Foreskin keratinocyte (primary cell): ENCODE measurements at places on chromosomes 4 and X. TPM values are rescaled to one million over a fixed set of nuclear protein-coding genes. Genes with fewer than 3 reads are reported as not detected.

The MMGT1 gene
- total RNA-seq, result 23.5 and 23.8 TPM in 2 replicates

The TSPAN6 gene
- 18.3 and 18.4 TPM in 2 replicates for total RNA-seq

The SYTL5 gene
- 0.04 and 0.10 TPM in 2 replicates for total RNA-seq

The ZNF718 gene
- 5.7 and 7.6 TPM in 2 replicates for total RNA-seq

The HHIP gene
- total RNA-seq, result 0.53 and 0.75 TPM in 2 replicates

The DCAF4L1 gene
- 0.10 and 0.11 TPM in 2 replicates for total RNA-seq

The TMPRSS11D gene
- 0.17 and 0.99 TPM in 2 replicates for total RNA-seq

The TEX13D gene
- total RNA-seq, result not detected in 2 replicates

The CXCL10 gene
- total RNA-seq, result 0.28 and 0.44 TPM in 2 replicates

The SMIM31 gene
- not detected in 2 replicates for total RNA-seq

The EPHA5 gene
- not detected in 2 replicates for total RNA-seq

The NLRP2B gene
- not detected in 2 replicates for total RNA-seq

The RNF150 gene
- 0.07 TPM in 1 of 2 replicates, not detected in the other for total RNA-seq

The HGFAC gene
- not detected in 2 replicates for total RNA-seq

The PIGA gene
- total RNA-seq, result 12.2 and 12.4 TPM in 2 replicates

The SSX2B gene
- not detected in 2 replicates for total RNA-seq

The PWWP3B gene
- 0.03 and 0.07 TPM in 2 replicates for total RNA-seq

The SLITRK4 gene
- total RNA-seq, result not detected in 2 replicates

The TAF9B gene
- total RNA-seq, result 19.2 and 19.4 TPM in 2 replicates

The SORCS2 gene
- total RNA-seq, result 0.03 and 0.04 TPM in 2 replicates

The NLGN3 gene
- 0.03 TPM in 1 of 2 replicates, not detected in the other for total RNA-seq

The SSR4 gene
- 242 and 269 TPM in 2 replicates for total RNA-seq

The GUF1 gene
- total RNA-seq, result 20.9 and 23.5 TPM in 2 replicates

The PNCK gene
- not detected in 2 replicates for total RNA-seq

The HPGDS gene
- not detected in 2 replicates for total RNA-seq

The GPR143 gene
- 1.2 and 1.3 TPM in 2 replicates for total RNA-seq

The HTT gene
- 39.5 and 42.3 TPM in 2 replicates for total RNA-seq

The KIAA1210 gene
- not detected in 2 replicates for total RNA-seq
